ENCODE measurements at places on chromosomes 4 and X. TPM values are rescaled to one million over a fixed set of nuclear protein-coding genes. Genes with fewer than 3 reads are reported as not detected.

GRCh38 chrX:65587616-65588526 is 53.3 kb upstream of the LAS1L start:
- no peak overlapping the region for H3K4me3 ChIP-seq
- no peaks in the 10 kb centered on the region for H3K36me3 ChIP-seq
- no peaks in the 10 kb centered on the region for H3K4me1 ChIP-seq
- H3K27ac ChIP-seq: no peak overlapping the region
- peak; percentile 52 for DNase-seq

The KDM6A gene
- total RNA-seq: 30.0 TPM

The HAUS3 gene
- total RNA-seq: 13.9 TPM

- DNase-seq: no peak
- H3K4me1 ChIP-seq: no peaks in the 10 kb centered on the region
- no peaks in the 10 kb centered on the region for H3K36me3 ChIP-seq
- no peak overlapping the region for H3K4me3 ChIP-seq
- no peak overlapping the region for H3K27ac ChIP-seq
- no peaks in the 10 kb centered on the region for H3K27me3 ChIP-seq
These were observed 93.7 kb upstream of the AP1S2 start for GRCh38 chrX:15948318-15948660.

The DGKK gene
- 2.9 TPM for total RNA-seq

DNA sequence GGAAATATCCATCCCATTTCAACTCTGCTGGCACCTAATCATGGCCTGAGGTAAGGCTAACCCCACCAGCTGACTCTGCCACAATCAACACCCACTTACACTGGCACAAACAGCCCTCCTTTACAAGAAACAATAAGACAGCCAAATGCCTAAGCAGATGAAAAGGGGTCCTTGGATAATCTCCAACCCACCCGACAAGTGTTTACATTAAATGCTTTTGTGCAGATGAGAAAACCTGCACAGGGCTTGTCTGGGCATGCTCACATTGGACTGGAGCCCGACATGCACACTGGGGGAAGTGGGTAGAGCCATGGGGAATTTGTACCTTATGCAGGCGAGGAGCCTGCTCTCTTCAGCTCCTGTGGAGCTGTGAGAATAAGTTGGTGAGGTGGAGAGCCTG is 138.9 kb upstream of the ITM2A start:
- H3K27ac ChIP-seq: no peak overlapping the region
- no peak overlapping the region for H3K4me3 ChIP-seq
- no peaks in the 10 kb centered on the region for H3K4me1 ChIP-seq
- H3K36me3 ChIP-seq: no peaks in the 10 kb centered on the region
- H3K27me3 ChIP-seq: no peaks in the 10 kb centered on the region

DNA sequence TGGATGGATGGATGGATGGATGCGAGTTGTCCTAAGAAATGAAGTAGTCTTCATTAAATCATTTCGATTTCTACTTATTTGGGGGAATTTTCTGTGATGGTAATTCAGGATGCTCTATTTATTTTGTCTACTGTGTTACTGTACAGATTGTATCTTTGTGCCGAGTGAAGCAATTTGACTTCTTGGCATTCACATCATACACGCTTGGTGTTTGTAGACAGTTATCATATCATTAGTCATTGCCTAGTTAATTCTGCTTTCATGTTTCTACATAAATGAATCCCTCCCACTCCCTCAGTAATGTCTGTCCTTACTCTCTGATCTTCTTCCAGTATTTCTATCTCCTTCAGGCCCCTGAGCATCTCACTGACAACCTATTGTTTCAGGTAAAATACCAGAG is 64.0 kb downstream of the RASGEF1B start:
- no peaks in the 10 kb centered on the region for H3K27me3 ChIP-seq
- no peak overlapping the region for H3K4me3 ChIP-seq
- no peak for DNase-seq
- H3K27ac ChIP-seq: no peak overlapping the region
- no peaks in the 10 kb centered on the region for H3K4me1 ChIP-seq

DNA sequence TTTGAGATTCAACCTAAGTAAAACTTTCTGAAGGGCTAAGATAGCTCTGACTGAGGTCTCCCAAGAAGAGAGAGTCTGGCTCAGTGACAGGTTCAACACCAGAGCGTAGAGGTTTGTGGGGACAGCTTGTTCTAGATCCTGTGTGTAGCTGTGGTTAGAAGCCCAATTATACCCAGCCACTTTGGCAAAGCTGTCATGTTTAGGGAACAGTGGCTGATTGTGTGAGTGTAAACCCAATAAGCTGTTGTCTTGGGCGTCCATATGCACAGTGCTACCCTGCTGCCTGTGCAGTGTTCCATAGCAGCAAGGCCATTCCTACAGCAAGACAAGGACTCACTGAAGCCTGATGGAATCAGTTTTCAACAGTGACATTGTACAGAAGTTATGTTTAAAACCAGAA is 11.2 kb upstream of the SCRG1 start:
- no peak for DNase-seq
- no peak overlapping the region for H3K4me3 ChIP-seq
- no peaks in the 10 kb centered on the region for H3K4me1 ChIP-seq
- no peaks in the 10 kb centered on the region for H3K36me3 ChIP-seq

The HPSE gene
- total RNA-seq: 1.0 TPM

- no peak for DNase-seq
- H3K27ac ChIP-seq: no peak overlapping the region
- no peaks in the 10 kb centered on the region for H3K36me3 ChIP-seq
- H3K4me1 ChIP-seq: no peaks in the 10 kb centered on the region
- no peak overlapping the region for H3K4me3 ChIP-seq
These were observed 28.1 kb downstream of the ADAM29 start for GRCh38 chr4:174946246-174946645.

GRCh38 chr4:121764702-121765367 is at the start of gene SMIM43:
SMIM43 (minus strand) TSS chr4:121765164; CDS start chr4:121765105, 59 bp downstream.
- no peak within 1 kb of the TSS for H3K27ac ChIP-seq
- H3K27me3 ChIP-seq: peaks cover 2% of the 10 kb centered on the region
- no peak for DNase-seq
- peaks cover 11% of the 10 kb centered on the region for H3K4me1 ChIP-seq
- no peak within 1 kb of the TSS for H3K4me3 ChIP-seq
- H3K36me3 ChIP-seq: no peaks in the 10 kb centered on the region

The CYTL1 gene
- 4.6 TPM for total RNA-seq

DNA sequence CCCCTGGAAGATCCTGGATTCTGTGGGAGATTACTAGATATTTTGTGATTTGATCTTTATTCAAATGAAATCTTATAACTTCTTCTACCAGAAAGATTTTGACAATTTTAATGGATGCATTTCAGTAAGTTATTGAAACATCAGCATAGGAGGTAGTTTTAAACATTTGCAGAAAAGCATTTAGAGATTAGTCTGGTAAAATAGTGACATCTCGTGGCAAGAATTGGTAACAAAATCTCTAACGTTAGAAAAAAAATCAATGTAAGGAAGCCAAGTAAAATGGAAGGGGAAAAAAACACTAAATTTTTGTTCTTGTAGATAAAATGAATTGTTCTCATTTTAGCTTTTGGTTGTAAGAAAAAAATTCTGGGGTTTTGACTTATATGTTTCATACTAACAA is 73.3 kb downstream of the TASL start:
- H3K27me3 ChIP-seq: peaks cover 5% of the 10 kb centered on the region
- no peaks in the 10 kb centered on the region for H3K36me3 ChIP-seq
- H3K4me1 ChIP-seq: no peaks in the 10 kb centered on the region
- DNase-seq: no peak
- no peak overlapping the region for H3K4me3 ChIP-seq
- no peak overlapping the region for H3K27ac ChIP-seq

DNA sequence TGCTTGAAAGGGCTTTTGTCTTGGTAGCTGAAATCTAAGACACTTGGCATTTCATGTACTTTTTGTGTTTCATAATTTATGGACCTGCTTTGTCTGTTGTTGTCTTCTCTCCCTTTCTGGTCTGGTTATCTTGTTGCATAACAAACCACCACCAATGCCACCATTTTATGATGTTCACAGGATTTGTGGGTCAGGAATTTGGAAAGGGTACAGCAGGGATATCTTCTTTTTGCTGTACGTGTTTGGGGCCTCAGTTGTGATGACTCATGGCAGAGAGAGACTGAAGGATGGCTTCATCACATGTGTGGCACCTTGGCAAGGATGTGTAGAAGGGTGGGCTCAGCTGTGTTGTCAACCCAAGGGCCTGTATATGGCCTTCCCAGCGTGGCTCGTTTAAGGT is 35.2 kb downstream of the KDM6A start:
- no peaks in the 10 kb centered on the region for H3K36me3 ChIP-seq
- H3K4me1 ChIP-seq: peaks cover 2% of the 10 kb centered on the region
- no peak overlapping the region for H3K4me3 ChIP-seq
- DNase-seq: no peak
- no peaks in the 10 kb centered on the region for H3K27me3 ChIP-seq

DNA sequence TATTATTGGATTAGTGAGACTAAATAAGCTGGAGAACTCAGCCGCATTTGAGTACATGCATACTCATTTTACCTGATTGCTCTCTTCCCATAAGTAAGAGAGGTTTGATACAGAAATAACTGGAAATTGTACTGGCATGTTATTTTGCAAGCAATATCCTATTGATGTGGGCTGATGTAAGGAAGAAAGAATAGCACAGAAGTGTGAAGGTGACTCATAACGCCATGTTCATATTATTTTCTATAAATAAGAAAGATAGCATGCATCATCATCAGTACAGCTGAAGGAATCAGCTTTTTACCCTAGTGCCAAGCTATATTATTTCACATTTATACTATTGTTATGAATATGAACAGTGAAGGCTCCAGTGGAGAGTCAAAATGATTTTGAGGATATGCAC is 138.3 kb upstream of the FAM47A start:
- no peaks in the 10 kb centered on the region for H3K36me3 ChIP-seq
- DNase-seq: no peak
- H3K4me3 ChIP-seq: no peak overlapping the region
- H3K27ac ChIP-seq: no peak overlapping the region

The NEUROG2 gene
- not detected for total RNA-seq

The PPEF2 gene
- not detected for total RNA-seq

DNA sequence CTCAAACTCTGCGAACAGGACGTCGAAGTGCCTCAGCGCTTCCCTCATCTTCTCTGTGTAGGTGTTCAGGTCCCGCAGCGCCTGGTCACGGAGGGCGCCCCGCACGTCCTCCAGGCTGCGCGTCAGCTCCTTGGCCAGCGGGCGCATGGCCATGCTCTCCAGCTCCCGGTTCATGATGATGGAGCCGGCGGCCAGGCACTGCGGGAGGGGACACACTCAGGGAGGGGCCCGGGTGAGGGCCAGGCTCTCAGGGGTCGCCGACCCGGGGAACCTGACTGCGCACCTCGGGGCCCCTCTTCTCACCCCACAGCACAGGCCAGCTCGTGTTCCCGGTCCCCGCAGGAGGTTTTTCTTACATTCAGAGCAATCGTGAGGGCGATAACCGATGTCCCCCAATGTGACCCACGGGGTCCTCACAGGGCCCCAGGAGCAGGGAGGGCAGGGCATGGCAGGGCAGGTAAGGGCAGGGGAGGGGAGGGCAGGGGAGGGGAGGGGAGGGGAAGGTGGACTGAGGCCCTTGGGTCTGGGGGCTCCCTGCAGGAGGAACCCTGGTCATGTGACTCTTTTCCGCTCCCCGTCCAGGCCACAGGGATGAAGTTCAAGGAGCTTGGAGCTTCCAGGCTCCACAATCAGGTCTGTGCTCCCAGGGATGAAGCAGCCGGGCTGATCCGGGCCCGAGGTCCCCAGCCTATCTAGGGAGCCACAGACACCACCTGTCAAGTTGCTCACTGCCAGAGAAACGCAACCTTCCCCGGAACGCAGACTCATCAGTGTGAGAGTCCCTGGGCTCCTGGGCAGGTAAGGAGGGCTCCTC is 77.8 kb upstream of the MXD4 start:
- H3K27me3 ChIP-seq: no peaks in the 10 kb centered on the region
- peaks cover 2% of the 10 kb centered on the region for H3K36me3 ChIP-seq
- no peaks in the 10 kb centered on the region for H3K4me1 ChIP-seq
- DNase-seq: peak; percentile 19
- H3K27ac ChIP-seq: no peak overlapping the region

All from liver (tissue), 10 donors.